ENCODE measurements at places on chromosomes 4 and X.

GRCh38 chrX:107780525-107780924 lies 3.0 kb downstream of the NCBP2L start:
- no peaks in the 10 kb centered on the region for H3K36me3 ChIP-seq
- H3K4me1 ChIP-seq: peaks cover 12% of the 10 kb centered on the region
- H3K4me3 ChIP-seq: no peak overlapping the region
- no peak overlapping the region for H3K27ac ChIP-seq
- H3K27me3 ChIP-seq: peaks cover 6% of the 10 kb centered on the region
- DNase-seq: no peak

- H3K4me3 ChIP-seq: no peak overlapping the region
- no peak overlapping the region for H3K27ac ChIP-seq
- H3K4me1 ChIP-seq: no peaks in the 10 kb centered on the region
- no peak for DNase-seq
- H3K36me3 ChIP-seq: no peaks in the 10 kb centered on the region
Measured at GRCh38 chr4:167897116-167897515, 195.2 kb upstream of the ANXA10 start.

DNA sequence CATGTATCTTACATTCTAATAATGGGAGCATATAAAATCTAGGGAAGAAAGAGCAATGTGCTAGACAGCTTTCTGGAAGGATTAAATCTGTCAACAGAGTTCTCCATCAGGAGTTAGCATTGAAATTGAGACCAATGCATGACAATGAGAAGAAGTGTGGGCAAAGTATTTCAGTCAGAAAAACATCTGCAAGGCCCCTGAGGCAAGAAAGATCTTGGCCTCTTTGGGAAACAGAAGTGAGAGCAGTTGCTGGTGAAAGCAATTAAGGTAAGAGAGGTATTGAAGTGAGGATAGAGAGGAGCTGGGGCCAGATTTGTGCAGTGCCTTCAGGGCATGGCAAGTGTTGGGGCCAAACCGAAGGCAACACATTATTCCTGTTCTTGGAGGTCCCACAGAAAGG lies 999.1 kb downstream of the STPG2 start:
- no peak for DNase-seq
- no peaks in the 10 kb centered on the region for H3K36me3 ChIP-seq
- no peaks in the 10 kb centered on the region for H3K27me3 ChIP-seq

DNA sequence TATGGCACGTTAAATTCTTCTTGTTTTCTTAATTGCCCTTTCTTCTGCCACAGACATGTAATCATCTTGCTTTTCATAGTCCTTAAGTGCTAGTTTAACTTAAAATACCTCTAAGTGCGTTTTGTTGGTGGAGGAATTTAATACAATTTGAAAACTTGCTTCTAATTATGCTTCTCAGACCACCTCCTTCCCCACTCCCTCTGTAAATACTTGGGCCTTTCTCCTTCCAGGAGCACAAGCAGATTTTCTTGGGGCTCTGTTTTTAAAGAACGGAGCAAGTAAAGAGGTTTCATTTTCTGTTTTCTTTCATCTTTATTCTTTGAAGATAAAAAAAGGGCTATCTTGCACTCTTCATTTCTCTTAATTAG lies 559 bp upstream of the PCDH18 start:
- H3K36me3 ChIP-seq: no peaks in the 10 kb centered on the region
- peaks cover 2% of the 10 kb centered on the region for H3K27me3 ChIP-seq
- no peak overlapping the region for H3K27ac ChIP-seq

- no peaks in the 10 kb centered on the region for H3K27me3 ChIP-seq
- H3K4me3 ChIP-seq: no peak overlapping the region
- no peaks in the 10 kb centered on the region for H3K36me3 ChIP-seq
- H3K4me1 ChIP-seq: no peaks in the 10 kb centered on the region
- no peak for DNase-seq
Measured at GRCh38 chrX:87664381-87664780, 146.8 kb downstream of the KLHL4 start.

DNA sequence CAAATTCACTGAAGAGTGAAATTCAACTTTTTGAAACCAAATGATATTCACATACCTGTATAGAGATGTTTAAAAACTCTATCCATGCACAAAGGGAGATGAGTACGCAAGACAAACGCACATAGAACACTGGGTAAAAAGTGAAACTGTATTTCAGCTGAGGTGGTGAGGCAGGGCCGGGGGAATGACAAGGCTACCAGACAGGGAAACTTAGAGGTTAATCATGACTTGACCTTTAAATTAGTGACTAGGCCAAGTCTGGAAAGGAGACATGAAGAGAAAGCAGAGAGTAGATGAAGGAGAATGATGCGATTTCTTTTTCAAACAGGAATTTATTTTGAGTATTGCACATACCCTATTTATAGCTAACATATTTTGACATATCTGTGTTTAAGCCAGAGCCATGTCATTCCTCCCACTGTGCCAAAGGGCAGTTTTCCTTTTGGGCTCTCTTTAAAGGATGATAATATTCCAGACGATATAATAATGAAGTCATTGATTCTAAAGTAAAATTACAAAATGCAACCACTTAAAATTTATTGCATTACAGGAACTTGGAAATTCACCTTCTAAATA lies 49.4 kb downstream of the ARHGEF6 start:
- H3K4me3 ChIP-seq: peak overlapping the region; percentile 70
- peaks cover 25% of the 10 kb centered on the region for H3K36me3 ChIP-seq
- H3K27me3 ChIP-seq: no peaks in the 10 kb centered on the region
- no peak for DNase-seq
- H3K27ac ChIP-seq: peak overlapping the region; percentile 55

GRCh38 chr4:149708513-149709130 lies 107.0 kb downstream of the IQCM start:
- no peaks in the 10 kb centered on the region for H3K36me3 ChIP-seq
- H3K4me3 ChIP-seq: no peak overlapping the region
- H3K4me1 ChIP-seq: no peaks in the 10 kb centered on the region

DNA sequence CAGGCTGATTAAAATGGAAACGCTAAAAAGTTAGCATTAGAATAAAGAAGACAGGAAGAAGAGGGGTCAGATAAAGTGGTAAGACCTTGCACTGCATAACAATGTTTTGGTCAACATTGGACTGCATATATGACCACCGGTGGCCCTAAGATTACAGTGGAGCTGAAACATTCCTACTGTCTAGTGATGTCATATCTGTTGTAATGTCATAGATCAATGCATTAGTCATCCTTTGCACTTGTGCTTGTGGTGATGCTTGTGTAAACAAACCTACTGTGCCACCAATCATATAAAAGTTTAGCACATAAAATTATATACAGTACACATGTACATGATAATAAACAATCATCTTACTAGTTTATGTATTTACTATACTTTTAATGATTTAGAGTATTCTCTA lies 73.0 kb downstream of the TMEM165 start:
- H3K4me1 ChIP-seq: no peaks in the 10 kb centered on the region
- H3K27ac ChIP-seq: no peak overlapping the region
- no peaks in the 10 kb centered on the region for H3K27me3 ChIP-seq
- H3K36me3 ChIP-seq: peaks cover 25% of the 10 kb centered on the region

DNA sequence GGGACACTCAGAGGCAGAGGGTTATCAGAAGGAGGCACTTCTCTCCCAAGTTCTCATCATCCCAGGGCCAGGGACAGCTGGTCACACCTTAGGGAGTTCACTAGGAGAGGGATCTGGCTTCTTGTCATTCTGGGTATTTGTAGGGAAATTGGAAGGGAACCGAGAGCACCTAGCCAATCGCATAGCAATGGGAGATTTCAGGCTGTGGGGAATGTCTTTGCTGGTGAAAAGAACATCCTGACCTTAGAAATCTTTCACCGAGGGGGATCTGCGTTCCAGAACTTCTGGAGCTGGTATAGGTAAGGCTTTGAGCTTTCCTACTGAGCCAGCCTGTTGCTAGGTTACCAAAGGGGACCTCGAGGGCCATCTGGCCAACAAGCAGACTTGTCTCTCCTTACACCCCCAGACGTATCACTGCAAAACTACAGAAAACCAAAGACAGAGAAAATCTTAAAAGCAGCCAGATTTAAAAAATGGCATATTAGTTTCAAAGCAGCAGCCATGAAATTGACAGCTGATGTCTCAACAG lies 6.8 kb downstream of the HTT-AS start:
- no peaks in the 10 kb centered on the region for H3K4me1 ChIP-seq
- no peak for DNase-seq
- H3K27ac ChIP-seq: no peak overlapping the region
- no peaks in the 10 kb centered on the region for H3K36me3 ChIP-seq
- H3K27me3 ChIP-seq: peaks cover 7% of the 10 kb centered on the region
- H3K4me3 ChIP-seq: no peak overlapping the region

DNA sequence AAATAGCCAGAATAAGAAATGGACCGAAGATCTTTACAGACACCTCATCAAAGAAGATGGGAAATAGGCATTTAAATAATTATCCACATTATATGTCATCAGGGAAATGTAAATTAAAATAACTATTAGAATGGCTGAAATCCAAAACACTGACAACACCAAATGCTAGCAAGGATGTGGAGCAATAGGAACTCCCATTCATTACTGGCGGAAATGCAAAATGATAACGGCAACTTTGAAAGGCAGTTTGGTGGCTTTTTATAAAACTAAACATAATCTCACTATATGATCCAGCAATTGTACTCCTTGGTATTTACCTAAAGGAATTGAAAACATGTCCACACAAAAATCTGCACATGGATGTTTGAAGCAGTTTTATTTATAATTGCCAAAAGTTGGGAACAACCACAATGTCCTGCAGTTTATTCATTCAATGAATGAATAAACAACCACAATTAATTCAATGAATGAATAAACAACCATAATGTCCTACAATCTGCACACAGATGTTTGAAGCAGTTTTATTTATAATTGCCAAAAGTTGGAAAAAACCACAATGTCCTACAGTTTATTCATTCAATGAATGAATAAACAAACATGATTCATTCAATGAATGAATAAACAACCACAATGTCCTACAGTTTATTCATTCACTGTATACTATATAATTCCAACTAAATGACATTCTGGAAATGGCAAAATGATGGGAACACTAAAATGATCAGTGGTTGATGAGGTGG lies 117.6 kb upstream of the PCDH18 start:
- no peak overlapping the region for H3K4me3 ChIP-seq
- no peak overlapping the region for H3K27ac ChIP-seq
- no peaks in the 10 kb centered on the region for H3K36me3 ChIP-seq
- no peak for DNase-seq

DNA sequence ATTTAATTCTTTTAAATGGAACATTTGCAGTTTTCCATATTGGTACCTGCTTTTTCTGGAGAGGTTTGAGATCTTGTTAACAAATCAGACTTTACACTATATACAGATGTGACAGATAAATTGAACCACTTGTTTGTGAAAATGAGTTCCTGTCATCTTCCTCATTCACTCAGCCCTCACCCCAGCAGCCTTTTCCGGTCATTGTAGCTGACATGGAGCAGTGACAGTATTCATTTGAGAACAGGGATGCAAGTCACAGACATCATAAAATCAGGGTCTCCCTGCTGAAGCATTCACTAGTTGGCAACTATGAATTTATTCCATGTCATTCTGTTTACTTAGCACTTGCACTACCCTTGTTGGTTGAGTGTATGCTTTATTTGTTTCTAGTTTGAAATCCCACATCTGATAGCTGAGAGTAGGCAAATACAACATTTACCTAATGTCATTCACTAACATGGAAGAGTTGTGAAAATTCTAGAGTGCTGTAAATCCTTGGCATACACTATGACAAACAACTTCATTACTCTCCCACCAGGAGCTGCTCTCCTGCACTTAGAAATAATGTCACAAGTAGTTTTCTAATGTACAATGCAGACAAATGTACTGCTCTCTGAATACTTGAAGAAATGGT lies 78.9 kb downstream of the UGT8 start:
- H3K4me3 ChIP-seq: no peak overlapping the region
- DNase-seq: no peak
- H3K4me1 ChIP-seq: no peaks in the 10 kb centered on the region
- H3K36me3 ChIP-seq: no peaks in the 10 kb centered on the region

- no peak overlapping the region for H3K4me3 ChIP-seq
- H3K27ac ChIP-seq: peak overlapping the region; percentile 12
- H3K4me1 ChIP-seq: peaks cover 8% of the 10 kb centered on the region
- no peaks in the 10 kb centered on the region for H3K27me3 ChIP-seq
Measured at GRCh38 chr4:7015383-7016035, 27.7 kb upstream of the TADA2B start.

- peaks cover 25% of the 10 kb centered on the region for H3K4me1 ChIP-seq
- H3K27me3 ChIP-seq: no peaks in the 10 kb centered on the region
- peak overlapping the region; percentile 29 for H3K27ac ChIP-seq
- no peaks in the 10 kb centered on the region for H3K36me3 ChIP-seq
Measured at GRCh38 chrX:23661671-23662070, 5.6 kb upstream of the PRDX4 start.

DNA sequence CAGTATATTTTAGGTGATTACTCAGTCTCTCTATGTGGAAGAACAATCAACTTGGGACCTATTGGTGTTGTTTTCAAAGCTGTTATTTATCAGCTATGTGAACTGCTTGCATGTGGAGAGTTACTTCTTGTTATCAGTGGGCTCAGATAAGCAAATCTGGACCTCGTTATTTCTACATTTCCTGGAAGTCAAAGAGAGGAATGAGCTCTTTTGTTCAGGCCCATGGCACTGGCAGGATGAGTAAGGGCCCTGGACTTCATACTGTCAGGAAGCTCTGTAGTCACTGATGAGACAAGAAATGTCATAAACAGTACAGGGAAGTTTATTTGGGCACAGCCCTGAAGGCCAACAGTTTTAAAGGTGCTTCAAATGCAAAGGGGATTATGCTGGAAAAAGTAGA lies 760.6 kb upstream of the EPHA5 start:
- no peak for DNase-seq
- no peaks in the 10 kb centered on the region for H3K36me3 ChIP-seq
- no peak overlapping the region for H3K4me3 ChIP-seq
- no peaks in the 10 kb centered on the region for H3K27me3 ChIP-seq
- no peak overlapping the region for H3K27ac ChIP-seq
- no peaks in the 10 kb centered on the region for H3K4me1 ChIP-seq

GRCh38 chr4:122668241-122668640 lies 47.4 kb upstream of the IL21 start:
- peaks cover 4% of the 10 kb centered on the region for H3K36me3 ChIP-seq
- H3K4me1 ChIP-seq: peaks cover 70% of the 10 kb centered on the region
- peak overlapping the region; percentile 77 for H3K27ac ChIP-seq
- no peak for DNase-seq

- H3K27ac ChIP-seq: no peak overlapping the region
- H3K4me3 ChIP-seq: no peak overlapping the region
- H3K4me1 ChIP-seq: no peaks in the 10 kb centered on the region
- no peak for DNase-seq
Measured at GRCh38 chr4:163591614-163592020, 97.1 kb downstream of the TMA16 start.

- H3K36me3 ChIP-seq: no peaks in the 10 kb centered on the region
- H3K27ac ChIP-seq: no peak overlapping the region
- peaks cover 7% of the 10 kb centered on the region for H3K27me3 ChIP-seq
- H3K4me1 ChIP-seq: peaks cover 12% of the 10 kb centered on the region
- DNase-seq: no peak
- no peak overlapping the region for H3K4me3 ChIP-seq
Measured at GRCh38 chrX:3780564-3780963, 67.1 kb upstream of the PRKX start.

DNA sequence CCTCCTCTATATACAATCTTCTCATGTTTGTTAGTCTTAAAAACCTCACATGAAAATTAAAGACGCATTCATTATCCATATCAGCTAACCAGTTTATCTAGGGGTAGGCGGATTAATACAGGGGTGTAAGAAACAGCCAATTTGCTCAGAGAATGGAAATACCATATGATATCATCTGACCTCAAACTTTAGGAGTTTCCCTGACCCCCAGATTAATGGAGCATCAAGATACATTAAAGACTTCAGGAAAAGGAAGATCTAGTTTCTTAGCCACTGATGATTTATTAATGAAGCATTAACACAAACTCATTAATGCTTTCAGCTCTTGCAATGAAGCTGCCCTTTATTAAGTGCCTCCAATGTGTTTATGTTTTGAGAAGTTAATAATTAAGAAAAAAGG lies 67.5 kb downstream of the CAMK2D start:
- peaks cover 22% of the 10 kb centered on the region for H3K4me1 ChIP-seq
- peaks cover 20% of the 10 kb centered on the region for H3K36me3 ChIP-seq
- H3K4me3 ChIP-seq: no peak overlapping the region
- no peaks in the 10 kb centered on the region for H3K27me3 ChIP-seq
- H3K27ac ChIP-seq: peak overlapping the region; percentile 51
